ENCODE measurements at places on chromosomes 13 and 19.
A peak's percentile ranks its signal among the peaks of the same experiment; 100 is the strongest.

DNA sequence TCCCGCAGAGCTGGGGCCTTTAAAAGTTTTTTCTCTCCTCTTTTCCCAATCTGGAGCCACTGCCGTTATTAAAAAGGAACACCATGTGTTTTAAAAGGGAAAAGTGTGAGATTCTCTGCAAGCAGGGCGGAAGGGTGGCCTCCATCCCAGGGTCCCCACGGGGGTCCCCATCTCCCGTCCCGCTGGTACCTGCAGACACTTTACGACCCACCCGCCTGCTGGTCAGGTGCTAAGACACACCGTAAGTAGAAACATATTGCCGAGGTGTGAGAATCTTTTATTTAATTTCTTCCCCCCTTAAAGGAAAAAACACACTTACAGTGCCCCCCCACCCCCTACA is 1.8 kb downstream of the CRLF1 start:
- DNase-seq = no peak

DNA sequence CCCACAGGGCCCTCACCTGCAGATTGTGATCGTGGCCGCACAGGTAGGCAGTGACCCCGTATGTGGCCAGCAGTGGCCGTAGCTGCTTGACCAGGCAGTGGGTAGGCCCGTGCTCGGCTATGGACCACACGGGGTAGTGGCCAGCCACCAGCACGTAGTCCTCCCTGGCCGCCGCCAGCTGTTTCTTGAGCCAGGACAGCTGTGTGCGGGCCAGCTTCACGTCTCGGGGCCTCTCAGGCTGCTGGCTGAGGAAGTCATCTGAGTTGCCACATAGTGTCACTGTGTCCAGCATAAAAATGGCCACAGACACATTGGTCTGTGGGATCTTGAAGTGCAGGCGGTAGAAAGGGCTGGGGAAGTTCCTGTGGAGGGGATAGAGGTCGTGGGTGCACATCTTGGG is 1.2 kb downstream of the ACP5 start:
- DNase-seq = no peak

DNA sequence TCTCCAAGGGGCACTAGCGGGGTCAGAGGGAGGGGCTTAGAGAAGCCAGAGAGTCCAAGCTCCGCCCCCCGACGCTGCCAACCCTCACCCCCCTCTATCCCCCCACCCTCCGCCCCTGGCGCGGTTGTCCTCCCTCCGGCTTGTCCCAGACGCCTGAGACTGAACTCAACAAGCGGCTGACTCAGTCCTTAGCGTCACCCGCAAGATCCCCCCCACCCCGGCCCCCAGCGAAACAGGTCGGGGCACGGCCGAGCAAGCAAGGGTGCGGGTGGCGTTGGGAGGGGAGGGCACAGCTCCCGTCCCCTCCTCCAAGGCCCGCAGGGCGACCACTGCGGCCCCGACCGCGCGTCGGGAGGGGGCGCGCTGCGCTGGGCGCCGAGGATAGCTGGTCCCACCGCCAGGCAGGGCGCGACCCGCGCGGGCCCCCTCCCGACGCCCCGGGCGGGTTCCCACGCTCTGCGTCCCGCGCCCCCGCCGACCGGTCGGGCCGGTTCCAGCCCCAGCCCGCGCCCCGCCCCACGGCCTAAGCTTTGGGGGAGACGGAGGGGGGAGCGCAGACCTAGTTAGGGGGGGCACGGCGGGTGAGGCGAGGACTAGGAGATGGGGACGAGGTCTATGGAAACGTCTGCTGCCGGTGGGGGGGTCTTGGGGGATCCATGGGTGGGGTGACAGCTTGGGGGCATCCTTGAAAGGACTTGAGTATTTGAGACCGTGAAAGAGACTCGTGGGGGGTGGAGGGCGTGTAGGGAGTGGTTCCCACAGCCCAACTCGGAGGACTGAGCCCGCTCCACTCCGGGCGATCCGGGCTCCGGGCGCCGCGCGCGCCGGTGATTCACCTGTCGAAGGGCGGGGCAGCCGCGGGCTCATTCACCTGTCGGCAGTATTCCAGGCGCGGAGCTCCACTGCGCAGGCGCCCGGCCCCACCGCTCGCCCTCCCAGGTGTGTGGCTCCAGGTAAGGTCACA is 5.1 kb downstream of the NOTCH3 start:
- peak; percentile 36 for DNase-seq

DNA sequence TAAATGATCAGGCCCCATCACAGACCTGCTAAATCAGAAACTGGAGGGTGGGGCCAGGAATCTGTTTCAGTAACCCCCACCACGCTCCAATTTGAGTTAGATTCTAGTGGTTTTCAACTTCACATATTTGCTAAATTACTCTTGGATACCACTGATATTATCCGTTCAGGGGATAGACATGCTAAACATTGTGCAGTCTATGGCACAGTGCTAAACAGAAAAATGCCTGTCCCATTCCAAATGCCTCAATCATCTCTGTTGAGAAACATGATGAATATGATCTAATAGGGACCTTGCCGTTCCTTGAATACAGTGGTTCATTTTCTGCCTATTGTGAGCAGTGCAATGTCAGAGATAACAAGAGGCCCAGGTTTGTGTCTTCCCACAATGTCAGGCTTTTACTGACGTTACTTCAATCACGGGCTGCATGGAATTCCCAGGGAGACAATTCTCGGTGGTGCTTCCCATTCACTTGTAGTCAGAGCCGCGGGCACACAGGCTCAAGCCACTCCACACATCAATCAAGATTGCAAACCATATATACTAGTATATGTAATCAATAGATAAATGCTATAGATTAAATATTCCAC is 52.7 kb downstream of the MYO16 start:
- DNase-seq = no peak

DNA sequence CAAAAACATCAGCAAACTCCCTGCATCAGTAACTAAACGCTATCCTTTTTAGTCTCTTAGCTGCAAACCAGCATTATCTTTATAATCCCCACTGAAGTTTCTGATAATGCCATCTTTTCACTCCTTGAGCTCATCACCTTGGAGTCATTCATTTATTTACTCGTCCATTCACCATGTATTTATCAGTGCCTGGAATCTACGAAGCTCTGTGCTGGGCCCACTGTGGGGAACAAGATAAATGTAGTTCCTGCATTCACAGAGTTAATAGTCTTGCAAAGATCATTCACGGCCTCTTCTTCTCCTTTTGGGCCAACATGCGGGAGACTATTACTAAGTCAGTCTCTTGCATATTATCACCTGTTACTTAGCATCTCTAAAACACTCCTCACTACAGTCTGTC is 89.4 kb downstream of the HS6ST3 start:
- DNase-seq = no peak

DNA sequence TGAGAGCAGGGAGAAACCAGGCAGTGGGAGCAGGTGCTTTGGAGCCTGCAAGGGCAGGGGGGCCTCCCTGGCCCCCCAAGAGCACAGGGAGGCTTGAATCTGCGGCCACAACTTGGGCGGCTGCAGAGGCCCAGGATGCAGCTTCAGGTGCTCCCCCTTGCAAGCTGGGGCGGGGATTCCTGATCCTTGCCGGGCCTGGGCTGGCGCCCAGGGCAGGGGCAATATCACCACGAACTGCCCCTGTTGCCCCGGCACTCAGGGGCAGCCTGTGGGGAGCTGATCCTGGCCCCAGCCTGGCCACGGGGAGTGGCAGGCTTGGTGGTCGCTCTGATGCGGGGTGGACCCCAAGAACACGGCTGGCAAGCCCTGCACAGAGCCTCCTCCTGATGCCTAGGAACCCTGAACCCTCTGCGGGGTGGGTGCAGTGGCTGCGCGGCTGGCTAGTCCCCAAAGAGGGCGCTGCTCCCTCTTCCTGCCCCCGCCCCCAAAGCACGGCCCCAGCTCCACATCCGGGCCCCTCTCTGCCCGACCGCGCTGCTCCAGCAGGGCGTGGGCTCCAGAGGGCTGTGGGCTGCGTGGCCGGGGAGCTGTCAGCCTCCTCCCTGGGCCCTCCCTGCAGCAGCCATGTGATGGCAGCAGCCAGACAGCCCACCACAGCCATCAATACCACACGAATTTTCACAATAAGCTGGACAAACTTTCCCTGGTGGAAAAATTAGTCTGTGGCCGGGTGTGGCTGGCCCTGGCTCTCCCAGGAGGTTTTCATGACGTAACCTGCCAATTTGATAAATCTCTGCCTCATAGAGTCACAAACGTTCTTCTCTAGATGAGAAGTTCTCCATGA is 21.0 kb downstream of the TNFSF9 start:
- no peak for DNase-seq

GRCh38 chr13:110398564-110399507 is 91.8 kb downstream of the COL4A2 start:
- DNase-seq = no peak

DNA sequence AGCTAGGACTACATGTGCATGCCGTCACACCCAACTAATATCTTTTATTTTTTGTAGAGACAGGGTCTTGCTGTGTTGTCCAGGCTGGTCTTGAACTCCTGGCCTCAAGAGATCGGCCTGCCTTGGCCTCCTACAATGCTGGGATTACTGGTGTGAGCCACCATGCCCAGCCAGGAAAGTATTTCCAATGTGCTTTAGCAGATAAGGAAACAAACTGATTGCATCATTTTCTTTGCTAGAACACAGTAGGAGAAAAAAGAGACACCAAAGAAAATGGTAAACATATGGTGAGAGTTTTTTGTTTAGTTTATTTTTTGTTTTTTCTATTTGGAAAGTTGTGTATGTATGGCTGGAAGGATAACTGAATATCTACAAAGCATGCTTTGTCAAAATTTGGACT is 46.9 kb upstream of the AKAP11 start:
- no peak for DNase-seq

DNA sequence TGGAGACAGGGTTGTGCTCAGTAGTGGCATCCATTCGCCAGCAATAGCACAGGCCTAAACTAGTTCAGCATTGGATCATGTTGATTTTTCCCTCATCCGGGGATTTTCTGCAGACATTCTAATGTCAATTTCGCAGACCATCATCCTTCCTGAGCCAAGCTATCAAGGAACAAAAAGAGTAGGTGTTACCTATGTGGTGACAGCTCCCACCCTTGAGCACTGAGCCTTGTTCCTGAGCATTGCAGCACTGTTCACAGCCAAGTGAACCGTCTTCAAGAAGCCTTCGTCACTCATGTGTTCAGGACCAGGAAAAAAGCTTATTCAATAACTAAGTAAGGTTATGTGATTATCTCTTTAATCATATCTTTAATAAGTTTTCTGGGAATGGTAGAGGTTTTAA is 576.2 kb downstream of the UQCRFS1 start:
- DNase-seq = no peak

DNA sequence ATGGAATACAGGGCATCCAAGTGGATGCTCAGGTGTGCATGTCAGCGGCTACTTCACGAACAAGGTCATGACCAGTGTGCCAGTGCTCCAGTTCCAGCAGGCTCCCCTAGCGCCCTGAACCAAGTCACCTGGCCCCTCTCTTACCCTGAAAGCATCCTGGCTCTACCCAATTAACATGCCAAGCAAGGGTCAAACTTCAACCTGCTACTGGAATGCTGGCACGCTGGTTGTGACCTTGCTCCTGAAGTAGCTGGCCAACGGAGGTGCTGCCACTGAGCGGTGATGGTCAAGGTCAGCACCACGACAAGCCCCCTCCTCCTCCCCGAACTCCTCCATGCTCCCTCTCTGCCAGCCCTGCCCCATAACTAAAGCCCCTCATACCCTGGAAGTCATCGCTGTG is 96.0 kb downstream of the CRYL1 start:
- no peak for DNase-seq

DNA sequence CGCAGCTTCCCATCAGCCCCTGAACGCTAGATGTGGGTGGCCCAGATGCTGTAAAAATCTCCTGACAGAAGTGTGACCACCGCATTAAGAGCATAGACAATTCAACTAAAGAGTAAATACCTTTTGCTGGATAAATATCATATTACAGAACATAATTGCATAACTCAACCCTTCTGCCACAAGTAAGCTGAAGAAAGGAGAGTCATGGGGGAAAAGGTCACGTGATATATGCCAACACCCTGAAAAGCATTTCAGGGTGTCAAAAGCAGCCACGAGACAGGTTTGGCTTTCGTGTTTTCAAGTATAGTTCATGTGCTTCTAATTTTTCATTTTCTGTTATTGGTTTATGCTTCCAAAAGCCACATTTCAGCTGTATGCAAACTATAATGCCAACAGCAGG is 71.3 kb downstream of the LHFPL6 start:
- no peak for DNase-seq

GRCh38 chr19:3057275-3057714 is 5.0 kb downstream of the TLE5 start:
- DNase-seq = peak; percentile 43

DNA sequence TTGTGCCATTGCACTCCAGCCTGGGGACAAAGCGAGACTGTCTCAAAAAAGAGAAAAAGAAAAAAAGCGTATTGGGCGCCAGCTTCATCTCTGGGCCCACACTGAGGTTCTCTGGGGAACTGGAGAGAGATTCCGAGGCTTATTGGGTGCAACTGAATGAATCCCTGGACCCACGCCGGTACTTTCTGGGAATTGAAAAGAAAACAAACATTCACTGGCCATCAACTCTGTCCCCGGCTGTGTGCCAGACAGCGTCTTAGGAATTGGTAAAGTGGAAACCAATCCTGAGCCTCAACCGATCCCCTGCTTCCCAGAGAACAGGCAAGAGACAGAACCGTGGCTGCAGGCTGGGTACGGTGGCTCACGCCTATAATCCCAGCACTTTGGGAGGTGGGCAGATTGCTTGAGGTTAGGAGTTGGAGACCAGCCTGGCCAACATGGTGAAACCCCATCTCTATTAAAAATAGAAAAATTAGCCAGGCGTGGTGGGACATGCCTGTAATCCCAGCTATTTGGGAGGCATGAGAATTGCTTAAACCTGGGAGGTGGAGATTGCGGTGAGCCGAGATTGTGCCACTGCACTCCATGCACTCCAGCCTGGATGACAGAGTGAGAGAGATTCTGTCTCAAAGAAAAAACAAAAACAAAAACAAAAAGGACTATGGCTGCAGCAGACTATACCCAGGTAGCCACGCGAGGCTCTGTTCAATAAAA is 8.6 kb downstream of the ANO8 start:
- DNase-seq = no peak

DNA sequence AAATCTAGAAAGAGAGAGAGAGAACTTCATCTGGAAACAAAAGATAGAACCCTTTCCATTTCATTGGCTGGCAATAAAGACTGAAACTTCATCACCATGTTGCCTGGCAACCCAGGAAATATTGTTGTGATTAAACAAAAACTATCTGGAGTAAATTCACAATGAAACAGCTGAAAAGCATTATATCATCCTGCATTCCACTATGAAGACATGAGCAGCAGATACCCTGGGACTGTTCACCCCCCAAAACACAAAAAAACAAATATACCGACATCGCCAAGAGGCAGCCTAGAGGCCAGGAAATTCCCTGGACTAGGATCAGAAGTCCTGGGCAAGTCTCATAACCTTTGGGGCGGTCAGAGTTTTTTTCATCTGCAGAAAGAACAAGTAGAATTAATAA is 158.3 kb downstream of the FOXO1 start:
- no peak for DNase-seq

- no peak for DNase-seq
These were observed 78.7 kb upstream of the FAM216B start for GRCh38 chr13:42702716-42703115.

DNA sequence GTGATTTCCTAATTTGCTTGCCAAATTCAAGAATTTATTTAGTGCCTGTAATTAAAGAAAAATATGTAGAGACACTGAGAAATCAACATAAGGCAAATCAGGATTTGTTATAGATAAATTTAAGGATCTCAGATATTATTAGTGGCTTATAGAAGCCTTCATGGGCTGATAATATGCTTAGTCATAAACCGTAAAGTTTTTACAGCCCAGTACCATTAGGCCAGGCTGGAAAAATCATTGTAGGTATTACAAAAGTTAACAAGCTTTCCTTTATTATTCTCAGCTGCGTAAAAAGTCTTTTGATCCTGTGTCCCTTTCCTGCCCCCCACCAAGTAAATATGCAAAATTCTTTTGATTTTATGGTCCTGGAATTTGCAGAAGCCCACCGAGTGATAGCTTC is 58.2 kb downstream of the SLITRK6 start:
- no peak for DNase-seq

- no peak for DNase-seq
These were observed 27.4 kb downstream of the CLEC4M start for GRCh38 chr19:7790416-7790815.

Data from NCI-H2107 (cell line).